ENCODE measurements at places on chromosomes 7 and 10.

- no peak for DNase-seq
These were observed 115.7 kb downstream of the KIAA1217 start for GRCh38 chr10:24324651-24325050.

GRCh38 chr10:5643346-5644067 is 22.9 kb downstream of the ASB13 start:
- no peak for DNase-seq

DNA sequence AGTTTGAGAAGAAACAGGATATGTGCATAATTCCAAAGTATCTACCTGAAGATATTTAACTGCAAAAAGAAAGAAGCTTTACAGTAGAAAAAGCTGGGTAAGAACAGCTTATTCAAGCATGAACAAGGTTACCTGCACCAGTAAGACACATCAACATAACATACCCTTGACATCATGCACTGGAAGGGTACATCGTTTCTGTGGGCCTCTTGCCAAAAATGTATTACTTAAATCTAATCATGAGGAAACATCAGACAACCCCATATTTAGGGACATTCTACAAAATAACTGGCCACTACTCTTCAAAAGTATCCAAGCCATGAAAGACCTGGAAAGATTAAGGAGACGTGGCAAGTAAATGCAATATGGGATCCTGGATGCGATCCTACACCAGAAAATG is 18.9 kb downstream of the TPK1 start:
- no peak for DNase-seq

GRCh38 chr7:132666071-132666773 is 90.0 kb upstream of the PLXNA4 start:
- no peak for DNase-seq

GRCh38 chr10:69649786-69650550 is 19.9 kb downstream of the FAM241B start:
- no peak for DNase-seq

GRCh38 chr10:50260791-50261281 is 9.5 kb upstream of the ASAH2 start:
- no peak for DNase-seq

- no peak for DNase-seq
These were observed 9.0 kb downstream of the FAM204A start for GRCh38 chr10:118332948-118333710.

DNA sequence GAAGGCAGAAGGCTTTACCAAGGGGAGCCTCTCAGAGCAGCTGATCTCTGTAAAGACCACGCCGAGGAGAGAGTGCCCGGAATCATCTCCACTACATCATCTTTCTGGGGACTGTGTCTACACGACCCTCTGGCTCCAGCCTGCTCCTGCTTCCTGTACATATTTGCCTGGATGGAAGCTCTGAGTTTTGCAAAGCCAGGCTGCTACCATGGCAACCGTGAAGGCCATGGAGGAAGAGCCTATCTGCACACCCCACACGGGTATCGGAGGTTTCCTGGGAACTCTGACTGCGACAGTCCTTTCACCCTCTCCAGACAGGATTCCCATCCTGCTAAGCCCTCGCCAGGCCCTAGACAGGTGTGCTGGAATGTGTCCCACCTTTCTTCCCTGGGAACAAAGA is 83.4 kb upstream of the TNRC18 start:
- no peak for DNase-seq

DNA sequence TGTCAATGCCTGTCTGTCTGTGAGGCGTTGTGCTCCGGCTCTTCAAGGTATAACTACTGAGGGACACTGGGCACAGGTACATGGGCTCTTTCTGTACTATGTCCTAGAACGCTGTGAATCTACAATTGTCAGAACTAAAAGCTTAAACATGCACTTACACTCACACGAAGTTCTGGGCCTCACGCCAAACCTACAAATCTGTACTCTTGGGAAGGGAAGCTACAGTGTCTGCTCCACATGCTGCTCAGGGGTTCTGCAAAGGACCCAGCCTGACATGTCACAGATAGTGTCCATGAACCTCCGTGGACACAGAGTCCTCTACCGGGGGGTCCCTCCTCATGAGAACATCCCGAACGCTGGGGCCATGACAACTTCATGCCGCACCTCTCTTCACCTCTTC is 268.7 kb downstream of the WDR37 start:
- no peak for DNase-seq

All from NCI-H2081 (cell line).